ENCODE measurements at places on chromosomes 12 and 14.
A peak's percentile ranks its signal among the peaks of the same experiment; 100 is the strongest.

DNA sequence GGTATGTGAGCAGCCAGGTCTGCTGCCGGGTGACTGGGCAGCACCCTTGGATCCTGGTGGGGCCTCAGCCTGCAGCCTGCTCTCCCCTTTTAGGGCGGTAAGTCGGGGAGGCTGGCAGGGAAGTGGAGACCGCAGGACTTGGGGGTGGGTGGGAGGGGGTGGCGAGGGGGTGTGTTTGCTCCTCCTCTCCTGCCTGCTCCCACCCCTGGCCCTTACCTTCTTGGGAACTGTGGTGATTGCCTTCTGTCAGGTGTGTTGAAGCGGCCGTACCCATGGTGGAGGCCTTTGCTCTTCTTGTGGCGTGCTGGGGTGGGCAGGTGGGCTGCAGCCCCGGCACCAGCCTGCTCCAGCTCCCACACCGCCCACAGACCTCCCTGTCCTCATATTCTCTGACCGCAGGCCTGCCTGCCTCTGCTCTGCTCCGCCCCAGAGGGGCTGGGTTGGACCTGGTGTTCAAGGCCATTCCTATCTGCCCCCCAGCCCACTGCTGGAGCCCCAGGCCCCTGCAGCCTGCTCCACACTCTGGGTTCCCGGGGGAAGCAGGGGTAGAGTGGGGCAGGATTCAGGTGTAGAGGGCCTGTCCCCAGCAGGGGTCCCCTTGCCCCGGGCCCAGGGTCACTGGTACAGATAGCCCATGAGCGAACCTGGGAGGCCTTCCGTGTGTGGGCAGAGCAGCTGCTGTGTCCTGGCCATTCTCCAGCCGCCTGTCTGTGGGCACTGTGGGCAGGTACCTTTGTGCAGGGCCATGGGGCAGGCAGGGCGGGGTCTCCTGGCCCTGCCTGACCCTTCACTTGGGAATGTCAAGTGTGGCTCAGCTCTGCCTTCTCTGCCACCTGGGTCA is 5.2 kb downstream of the TEDC1 start:
- DNase-seq = no peak

- DNase-seq = no peak
Measured at GRCh38 chr14:68583548-68584280, 209.2 kb downstream of the ZFP36L1 start.

GRCh38 chr12:68240079-68240478 is 13.3 kb downstream of the IL22 start:
- no peak for DNase-seq

- no peak for DNase-seq
Measured at GRCh38 chr14:92677955-92678354, 70.5 kb downstream of the LGMN start.

DNA sequence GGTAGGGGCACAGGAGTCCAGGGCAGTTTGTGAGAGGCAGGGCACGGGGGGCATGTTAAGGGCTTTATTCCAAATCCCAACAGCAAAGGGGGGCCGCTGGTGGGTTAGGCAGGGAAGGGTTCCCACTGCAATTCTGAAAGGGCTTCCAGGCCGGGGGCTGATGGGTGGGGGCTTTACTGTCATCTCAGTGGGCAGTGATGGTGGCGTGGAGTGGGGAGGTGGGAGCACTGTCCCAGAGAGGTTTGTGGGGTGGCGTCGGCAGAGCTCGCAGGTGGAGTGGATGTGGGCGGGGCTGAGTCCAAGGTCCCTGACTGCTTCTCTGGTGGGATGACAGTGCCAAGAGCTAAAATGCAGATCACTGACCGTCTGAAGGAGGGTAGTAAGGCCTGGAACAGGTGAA is 121.6 kb upstream of the EVL start:
- no peak for DNase-seq

- no peak for DNase-seq
Measured at GRCh38 chr12:111204788-111205241, 164.1 kb downstream of the PHETA1 start.

- DNase-seq = no peak
Measured at GRCh38 chr12:65607401-65607841, 216.9 kb upstream of the HMGA2 start.

DNA sequence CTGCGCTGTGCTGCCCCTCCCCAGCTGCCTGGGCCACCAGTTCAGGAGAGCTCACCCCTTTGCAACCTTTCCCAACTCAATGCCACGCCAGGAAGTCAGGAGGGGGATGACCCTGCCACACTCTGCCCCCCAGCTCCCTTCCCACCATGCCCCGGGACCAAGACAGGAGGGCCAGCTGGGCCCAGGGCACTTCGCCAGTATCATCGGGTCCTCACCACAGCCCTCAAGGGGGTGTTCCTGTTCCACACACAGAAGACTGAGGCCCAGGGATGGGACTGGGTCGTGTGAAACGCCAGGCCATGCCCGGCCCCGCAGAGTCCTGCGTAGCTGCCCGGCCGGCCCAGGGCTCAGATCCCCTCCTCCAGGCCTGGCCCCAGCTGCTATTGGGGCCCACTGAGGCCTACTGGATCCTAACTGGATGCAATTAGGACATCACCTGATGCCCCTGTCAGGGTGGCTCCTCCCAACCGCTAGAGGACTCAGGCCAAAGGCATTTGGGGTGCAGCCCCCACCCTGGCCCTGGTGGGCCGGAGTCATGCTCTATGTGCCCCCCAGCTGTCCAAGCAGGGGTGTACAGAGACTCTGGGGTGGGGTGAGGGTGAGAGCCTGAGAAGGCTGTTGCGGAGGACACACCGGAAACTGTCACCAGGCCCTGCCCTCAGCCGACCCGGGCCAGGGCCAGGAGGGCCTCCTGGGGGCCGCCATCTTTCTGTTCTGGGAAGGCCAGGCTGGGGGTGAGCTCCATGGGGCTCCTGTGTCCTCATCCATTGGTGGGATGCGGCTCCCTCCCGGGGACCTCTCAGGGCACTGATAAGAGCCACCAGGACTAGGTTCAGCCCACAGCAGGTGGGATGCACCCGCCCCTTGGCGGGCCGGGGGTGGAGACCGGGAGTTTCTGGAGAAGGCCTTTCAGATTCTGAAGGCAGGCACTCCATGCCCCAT is 29.3 kb upstream of the ANKRD9 start:
- DNase-seq = no peak

DNA sequence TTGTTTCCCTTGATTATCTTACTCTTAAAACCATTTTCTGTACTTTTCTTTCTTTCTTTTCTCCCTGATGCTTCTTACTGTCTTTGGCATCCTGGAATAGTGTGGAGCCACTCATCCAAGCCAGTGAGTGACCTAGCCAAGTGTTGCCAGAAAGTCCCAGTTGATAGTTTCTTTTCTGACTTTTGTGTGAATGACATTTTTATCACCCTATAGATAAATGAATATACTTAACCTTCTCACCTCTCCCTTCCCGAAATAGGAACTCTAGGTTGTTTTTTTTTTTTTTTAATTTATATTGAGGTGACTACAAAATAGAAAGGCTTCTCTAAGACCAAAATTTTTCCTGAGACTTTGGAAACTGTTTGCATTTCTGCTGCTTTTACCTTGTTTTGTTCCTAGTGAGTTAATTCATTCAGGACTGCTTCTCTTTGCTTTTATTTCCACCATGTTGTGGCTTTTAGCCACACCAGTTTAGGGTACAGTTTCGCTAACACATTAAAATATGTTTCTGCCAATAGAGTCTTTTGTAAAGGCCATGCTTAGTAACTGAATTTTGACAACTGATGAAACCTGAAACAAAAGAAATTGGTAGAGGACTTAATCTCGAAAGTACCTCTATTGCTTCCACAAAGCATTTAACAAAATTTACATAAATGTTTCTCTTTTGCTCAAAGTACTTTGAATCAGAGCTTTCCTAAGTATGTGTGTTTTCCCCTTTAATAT is 194.6 kb downstream of the ERC1 start:
- DNase-seq = no peak

DNA sequence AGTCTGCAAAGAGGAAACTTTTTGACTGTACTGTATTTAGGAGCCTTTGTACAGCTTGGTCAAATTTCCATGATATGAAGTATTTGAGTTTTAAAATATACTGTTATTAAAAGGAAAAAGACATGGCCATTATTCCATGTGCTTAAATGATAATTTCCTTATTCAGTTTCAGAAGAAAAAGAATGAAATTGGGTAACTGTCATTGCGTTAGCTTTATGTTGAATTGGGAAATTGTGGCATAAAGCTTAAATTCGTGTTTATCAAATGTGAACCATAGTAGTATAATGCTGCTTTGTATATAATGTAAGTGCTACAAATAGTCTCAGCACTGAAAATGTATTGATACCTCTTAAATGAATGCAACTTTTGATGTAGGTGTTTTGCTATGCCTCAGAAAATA is 64.9 kb downstream of the ETNK1 start:
- no peak for DNase-seq

DNA sequence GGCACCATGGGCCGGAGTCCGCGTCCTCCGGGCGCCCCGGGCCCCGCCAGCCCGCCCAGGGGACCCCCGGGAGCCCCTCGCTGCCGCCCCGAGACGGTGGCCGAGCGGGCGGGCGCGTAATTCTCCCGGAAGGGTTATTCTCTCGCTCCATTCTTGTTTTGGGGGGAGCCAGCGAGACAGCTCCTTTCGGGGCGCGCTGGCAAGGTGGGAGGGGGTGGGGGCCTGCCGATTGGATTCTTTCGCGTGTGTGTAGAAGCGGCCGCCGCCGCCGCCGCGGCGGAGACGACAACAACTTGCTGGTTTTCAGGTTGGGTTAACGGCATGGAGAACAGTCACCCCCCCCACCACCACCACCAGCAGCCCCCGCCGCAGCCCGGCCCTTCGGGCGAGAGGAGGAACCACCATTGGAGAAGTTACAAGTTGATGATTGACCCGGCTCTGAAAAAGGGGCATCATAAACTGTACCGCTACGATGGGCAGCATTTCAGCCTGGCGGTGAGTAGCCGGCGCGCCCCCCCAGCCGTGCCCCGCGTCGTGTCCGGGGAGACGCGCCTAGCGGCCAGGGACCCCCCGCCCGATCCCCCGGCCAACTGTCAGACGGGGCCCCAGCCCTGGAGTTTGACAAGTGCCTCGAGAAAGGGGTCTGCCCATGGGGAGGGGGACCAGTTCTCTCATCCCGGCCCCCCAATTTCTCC is 755 bp downstream of the SETD1B start:
- DNase-seq = no peak

- DNase-seq = no peak
Measured at GRCh38 chr12:21583587-21583986, 21.1 kb downstream of the GYS2 start.

GRCh38 chr12:121933522-121934308 is 15.3 kb downstream of the CFAP251 start:
- no peak for DNase-seq

- DNase-seq = no peak
Measured at GRCh38 chr14:30227876-30228275, 300.2 kb upstream of the PRKD1 start.

- DNase-seq = peak; percentile 76
Measured at GRCh38 chr12:17108877-17109541, 503.0 kb upstream of the LMO3 start.

DNA sequence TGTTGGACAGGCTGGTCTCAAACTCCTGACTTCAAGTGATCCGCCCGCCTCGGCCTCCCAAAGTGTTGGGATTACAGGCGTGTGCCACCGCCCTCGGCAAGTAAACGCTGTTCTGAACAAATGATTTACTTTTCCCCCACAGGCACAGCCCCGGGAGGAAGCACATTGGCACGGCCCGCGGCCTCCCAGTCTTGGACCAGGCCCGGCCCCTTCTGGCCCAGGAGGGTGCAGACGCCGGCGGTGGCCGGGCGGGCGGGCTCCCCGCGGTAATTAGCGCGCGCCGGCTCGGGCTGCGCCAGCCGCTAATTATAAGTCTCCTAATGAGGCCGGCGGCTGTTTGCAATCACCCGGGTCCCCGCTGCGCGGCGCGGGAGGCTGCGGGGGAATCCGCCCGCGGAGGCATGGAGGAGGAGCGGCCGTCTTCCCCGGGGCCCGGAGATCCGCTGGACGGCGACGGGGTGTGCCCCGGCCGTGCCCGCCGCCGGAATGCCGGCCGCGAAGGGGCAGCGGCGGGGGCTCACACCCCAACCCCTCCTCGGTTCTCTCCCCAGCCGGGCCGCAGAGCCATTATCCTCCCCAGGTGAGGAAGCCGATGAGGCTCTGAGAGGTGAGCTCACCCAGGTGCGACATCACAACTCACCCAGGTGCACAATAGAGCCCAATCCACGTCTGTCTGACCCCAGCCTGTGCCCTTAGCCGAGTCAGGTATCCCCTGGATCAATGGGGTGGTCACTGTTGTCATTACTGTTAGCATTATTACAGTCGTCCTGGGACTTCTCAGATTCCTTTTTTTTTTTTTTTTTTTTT is 3.3 kb upstream of the POP5 start:
- peak; percentile 5 for DNase-seq

- no peak for DNase-seq
Measured at GRCh38 chr14:74695406-74695805, 17.5 kb downstream of the AREL1 start.

DNA sequence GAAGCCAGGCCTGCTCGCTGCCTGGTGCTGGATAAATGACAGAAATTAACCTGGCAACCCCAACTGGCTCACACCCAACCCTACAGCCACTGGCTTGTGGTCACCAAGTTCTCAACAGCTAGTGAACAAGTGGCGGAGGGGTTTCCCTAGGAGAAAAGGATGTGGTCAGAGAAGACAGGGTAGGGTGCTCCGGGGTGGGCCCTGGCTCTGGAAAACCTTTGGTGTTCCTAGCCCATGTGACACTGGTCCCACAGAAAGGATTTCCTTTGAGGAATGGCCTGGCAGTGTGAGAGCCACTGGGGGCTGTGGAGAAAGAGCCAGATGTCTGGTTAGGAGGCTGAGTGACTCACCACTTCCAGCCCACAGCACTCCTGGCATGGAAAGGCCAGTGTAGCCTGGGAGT is 8.7 kb downstream of the SYNE3 start:
- DNase-seq = no peak

DNA sequence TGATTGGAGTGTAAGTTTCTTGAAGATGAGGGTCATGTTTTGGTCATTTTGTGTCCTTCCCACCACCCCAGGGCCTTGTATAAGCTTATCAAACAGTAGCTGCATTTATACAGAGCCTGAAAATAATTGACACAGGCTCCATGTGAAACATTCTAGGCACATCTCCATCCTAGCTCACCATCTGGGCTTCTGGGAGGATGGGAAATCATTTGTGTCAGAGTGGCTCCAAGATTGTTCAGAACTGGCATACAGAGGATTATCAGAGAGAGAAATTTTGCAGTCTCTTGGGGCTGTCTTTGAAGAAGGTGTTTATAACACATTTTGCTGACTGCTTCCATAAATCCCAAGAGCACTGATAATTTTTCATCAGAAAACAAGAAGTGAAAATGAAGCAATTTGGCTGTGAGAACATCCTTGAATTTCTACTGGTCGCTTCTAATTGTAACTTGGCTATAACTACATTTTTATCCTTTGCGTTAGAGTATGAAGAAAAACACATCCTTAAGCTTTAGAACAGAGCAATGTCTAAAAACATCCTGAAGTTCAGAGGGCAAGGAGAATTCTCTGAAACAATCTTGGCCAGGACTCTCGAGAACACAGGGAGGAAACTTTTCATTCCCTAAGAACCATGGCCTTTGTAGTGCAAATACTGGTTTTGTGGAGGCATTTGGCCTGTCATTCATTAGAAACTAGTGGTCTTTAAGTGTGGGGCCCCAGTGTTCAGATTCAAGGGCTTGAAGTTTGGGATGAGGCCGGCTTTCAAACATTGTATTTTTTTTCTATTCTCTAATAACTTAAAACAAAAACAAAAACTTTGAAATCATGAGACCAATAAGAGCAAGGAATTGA is 151.1 kb downstream of the DACT1 start:
- no peak for DNase-seq

- no peak for DNase-seq
Measured at GRCh38 chr12:56013482-56013881, 7.4 kb upstream of the IKZF4 start.

GRCh38 chr12:42564556-42564955 is 25.0 kb downstream of the PRICKLE1 start:
- DNase-seq = no peak

- DNase-seq = peak; percentile 85
Measured at GRCh38 chr12:103495469-103496456, at the start of gene C12orf42. C12orf42 (minus strand) TSS chr12:103495968; CDS start chr12:103478426, 17,542 bp downstream.

- DNase-seq = peak; percentile 35
Measured at GRCh38 chr14:50831726-50832168, 785 bp upstream of the NIN start.
